ENCODE measurements at places on chromosomes 1 and 21. TPM values are rescaled to one million over a fixed set of nuclear protein-coding genes. Genes with fewer than 3 reads are reported as not detected.

Gene SLAMF8
- 0.70 TPM for total RNA-seq

DNA sequence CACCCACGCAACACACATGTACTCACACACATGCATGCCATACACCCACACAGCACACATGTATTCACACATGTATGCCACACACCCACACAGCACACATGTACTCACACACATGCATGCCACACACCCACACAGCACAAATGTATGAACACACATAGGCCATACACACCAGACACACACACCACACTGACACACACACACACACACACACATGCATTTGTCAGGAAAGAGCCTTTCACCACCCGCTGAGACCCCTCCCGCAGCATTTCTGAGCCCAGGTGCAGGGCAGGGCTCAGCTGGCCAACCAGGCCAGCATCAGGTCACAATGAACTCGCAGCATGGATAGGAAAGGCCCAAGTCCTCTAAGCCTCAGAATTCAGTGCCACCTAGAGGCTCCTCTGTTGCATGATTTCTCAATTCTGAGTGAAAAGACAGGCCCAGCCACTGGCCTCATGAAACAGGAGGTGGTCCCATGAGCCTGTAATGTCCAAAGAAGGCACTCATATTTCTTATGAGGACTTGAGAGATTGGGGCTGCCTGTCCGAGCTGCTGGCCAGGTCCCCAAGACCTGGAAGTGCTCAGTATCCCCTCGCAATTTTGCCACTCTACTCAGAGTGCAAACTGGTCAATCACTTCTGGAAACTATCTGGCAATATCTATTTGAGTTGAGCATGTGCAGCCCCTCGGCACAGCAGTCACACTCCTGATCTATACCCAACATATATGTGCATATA lies 57.3 kb downstream of the PSMG1 start:
- H3K27me3 ChIP-seq, result peaks cover 15% of the 10 kb centered on the region
- no peak overlapping the region for H3K4me3 ChIP-seq
- DNase-seq, result peak; percentile 41
- no peak overlapping the region for H3K27ac ChIP-seq
- H3K36me3 ChIP-seq, result no peaks in the 10 kb centered on the region

Gene RNU5D-1
- not detected for total RNA-seq

DNA sequence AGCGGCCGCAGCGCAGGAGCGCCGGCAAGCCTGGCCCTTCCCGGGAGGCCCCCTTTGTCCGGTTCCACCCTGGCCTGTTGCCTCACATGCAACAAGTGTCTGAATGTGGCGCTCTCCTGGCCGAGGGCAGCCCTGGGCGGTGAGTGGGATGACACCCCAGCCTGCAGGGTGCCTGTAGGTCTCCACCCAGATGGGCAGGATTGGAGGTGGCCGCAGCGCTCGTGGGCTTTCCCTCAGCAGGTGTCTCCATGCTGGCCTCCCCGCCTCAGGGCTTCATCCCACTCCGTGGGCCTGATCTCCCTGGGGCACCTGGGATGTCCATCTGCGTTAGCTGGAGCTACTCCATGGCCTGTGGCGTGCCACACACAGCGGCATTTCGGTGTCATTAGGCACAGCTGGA lies 1.5 kb downstream of the MIB2 start:
- no peaks in the 10 kb centered on the region for H3K27me3 ChIP-seq
- peaks cover 31% of the 10 kb centered on the region for H3K4me1 ChIP-seq
- H3K27ac ChIP-seq, result peak overlapping the region; percentile 68
- peaks cover 4% of the 10 kb centered on the region for H3K36me3 ChIP-seq
- peak overlapping the region; percentile 75 for H3K4me3 ChIP-seq
- DNase-seq, result no peak

- no peak within 1 kb of the TSS for H3K4me3 ChIP-seq
- peaks cover 1% of the 10 kb centered on the region for H3K4me1 ChIP-seq
- no peak for DNase-seq
Observed at GRCh38 chr1:3611170-3612019, at the start of gene MEGF6. Gene MEGF6, minus strand, starts transcription at chr1:3611508. Its CDS starts 240 bp downstream, at chr1:3611268.

GRCh38 chr1:20604678-20605077 lies 15.8 kb downstream of the CDA start:
- no peak overlapping the region for H3K4me3 ChIP-seq
- H3K27ac ChIP-seq, result no peak overlapping the region
- peaks cover 11% of the 10 kb centered on the region for H3K27me3 ChIP-seq
- no peak for DNase-seq
- no peaks in the 10 kb centered on the region for H3K4me1 ChIP-seq

- no peaks in the 10 kb centered on the region for H3K4me1 ChIP-seq
- H3K27ac ChIP-seq, result no peak overlapping the region
- DNase-seq, result no peak
- no peak overlapping the region for H3K4me3 ChIP-seq
- peaks cover 5% of the 10 kb centered on the region for H3K36me3 ChIP-seq
Observed at GRCh38 chr1:108893141-108893530, 16.4 kb downstream of the GPSM2 start.

DNA sequence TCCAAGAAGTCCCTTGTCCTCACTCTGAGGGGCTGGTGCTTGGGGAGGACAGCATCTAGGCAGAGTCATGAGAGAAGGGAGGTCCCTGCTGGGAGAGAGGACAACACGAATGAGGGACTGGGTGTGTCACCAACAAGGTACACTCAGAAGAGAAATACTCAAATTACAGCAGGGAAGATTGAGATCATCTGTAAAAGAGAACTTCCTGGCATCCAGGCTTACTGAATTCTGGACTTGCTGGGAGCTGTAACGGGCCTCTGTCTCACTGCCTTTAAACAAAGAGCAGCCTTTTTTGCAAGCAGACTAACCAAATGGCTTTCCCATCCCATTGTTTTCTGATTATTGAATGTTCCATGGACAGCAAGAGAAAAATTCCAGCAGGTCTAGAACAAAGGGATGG lies 195.7 kb upstream of the RAB4A start:
- no peaks in the 10 kb centered on the region for H3K27me3 ChIP-seq
- no peak overlapping the region for H3K4me3 ChIP-seq
- H3K36me3 ChIP-seq, result no peaks in the 10 kb centered on the region
- DNase-seq, result peak; percentile 7
- H3K27ac ChIP-seq, result no peak overlapping the region
- H3K4me1 ChIP-seq, result no peaks in the 10 kb centered on the region

- H3K27me3 ChIP-seq, result peaks cover 4% of the 10 kb centered on the region
- H3K4me1 ChIP-seq, result no peaks in the 10 kb centered on the region
- no peak overlapping the region for H3K4me3 ChIP-seq
- H3K27ac ChIP-seq, result no peak overlapping the region
- no peak for DNase-seq
Observed at GRCh38 chr1:199529324-199529723, 498.2 kb upstream of the NR5A2 start.

Gene GPR25
- total RNA-seq, result 0.35 TPM

Gene LRRC38
- not detected for total RNA-seq

DNA sequence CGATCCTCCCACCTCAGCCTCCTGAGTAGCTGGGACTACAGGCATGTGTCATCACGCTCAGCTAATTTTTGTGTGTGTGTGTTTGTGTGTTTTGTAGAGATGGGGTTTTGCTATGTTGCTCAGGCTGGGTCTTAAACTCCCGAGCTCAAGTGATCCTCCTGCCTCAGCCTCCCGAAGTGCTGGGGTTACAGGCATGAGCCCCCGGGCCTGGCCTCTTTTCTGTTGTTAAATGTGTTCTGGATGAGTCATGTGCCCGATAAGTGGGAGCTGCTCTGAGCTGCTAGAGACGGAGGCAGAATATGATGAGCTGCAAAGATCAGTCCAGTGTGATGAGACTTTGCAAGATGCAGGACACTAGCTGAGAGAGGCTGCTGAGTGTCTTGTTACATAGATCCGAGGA lies 75.5 kb downstream of the VPS13D start:
- no peak overlapping the region for H3K27ac ChIP-seq
- peaks cover 9% of the 10 kb centered on the region for H3K4me1 ChIP-seq
- no peaks in the 10 kb centered on the region for H3K27me3 ChIP-seq
- peaks cover 47% of the 10 kb centered on the region for H3K36me3 ChIP-seq
- no peak overlapping the region for H3K4me3 ChIP-seq

- H3K27ac ChIP-seq, result no peak overlapping the region
- no peaks in the 10 kb centered on the region for H3K4me1 ChIP-seq
- no peak overlapping the region for H3K4me3 ChIP-seq
- no peaks in the 10 kb centered on the region for H3K27me3 ChIP-seq
Observed at GRCh38 chr21:23986987-23987386, 1620.3 kb downstream of the MRPL39 start.

DNA sequence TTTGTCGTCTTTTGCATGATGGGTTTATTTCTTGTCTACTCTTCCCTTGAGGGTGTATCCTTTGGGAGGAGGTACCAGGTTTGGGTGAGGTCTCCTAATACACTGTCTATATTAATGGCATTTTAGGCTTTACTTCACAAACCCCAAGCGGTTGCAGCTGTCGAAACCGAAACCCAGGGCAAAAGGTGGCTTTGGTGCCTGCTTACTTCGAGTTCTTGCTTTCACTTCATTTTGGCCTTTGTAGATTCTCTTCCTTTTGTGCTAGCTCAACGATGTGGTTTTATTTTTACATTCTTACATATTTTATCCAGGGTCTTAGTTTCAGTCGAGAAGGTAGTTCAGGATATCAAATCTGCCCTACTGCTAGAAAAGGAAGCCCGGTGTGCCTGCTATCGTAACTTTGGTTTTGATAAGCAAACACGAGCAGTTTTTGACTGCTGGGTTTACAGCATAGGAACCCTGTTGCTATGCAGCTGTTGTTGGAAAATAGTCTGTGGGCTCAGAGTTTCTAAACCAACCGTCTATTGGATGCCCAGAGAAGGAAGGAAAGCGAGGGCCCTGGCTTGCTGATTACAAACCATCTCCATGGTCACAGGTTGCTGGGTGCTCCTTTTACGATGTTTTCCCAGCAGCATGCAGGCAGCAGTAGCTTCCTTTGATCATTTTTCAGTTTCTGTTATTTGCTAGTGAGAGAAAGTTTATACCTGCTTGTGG lies 9.8 kb upstream of the TSPAN2 start:
- H3K27ac ChIP-seq, result peak overlapping the region; percentile 99
- H3K27me3 ChIP-seq, result peaks cover 6% of the 10 kb centered on the region
- peak overlapping the region; percentile 83 for H3K4me3 ChIP-seq
- peaks cover 25% of the 10 kb centered on the region for H3K4me1 ChIP-seq
- no peaks in the 10 kb centered on the region for H3K36me3 ChIP-seq

Gene MROH7
- total RNA-seq, result not detected

Gene HES4
- 1.6 TPM for total RNA-seq

DNA sequence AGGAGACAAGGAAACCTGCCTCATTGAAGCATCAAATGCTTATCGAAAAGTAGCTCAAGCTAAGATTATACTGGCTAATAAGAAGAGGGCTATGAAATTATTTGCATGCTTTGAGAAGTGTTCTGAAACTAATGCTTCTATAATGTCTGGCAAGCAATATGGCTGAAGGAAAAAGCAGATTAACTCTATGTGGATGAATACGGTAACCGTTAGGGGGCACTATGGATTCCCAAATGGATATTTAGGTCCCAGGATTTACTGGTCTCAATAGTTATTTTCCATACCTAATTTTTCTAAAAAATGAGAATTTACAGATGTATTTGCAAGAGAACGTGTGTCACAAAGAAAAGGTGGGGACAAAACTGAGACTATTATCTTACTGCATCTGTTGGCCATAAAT lies 34.6 kb upstream of the RRP15 start:
- H3K27me3 ChIP-seq, result peaks cover 20% of the 10 kb centered on the region
- H3K36me3 ChIP-seq, result no peaks in the 10 kb centered on the region
- H3K27ac ChIP-seq, result no peak overlapping the region
- DNase-seq, result no peak

- H3K36me3 ChIP-seq, result peaks cover 2% of the 10 kb centered on the region
- H3K4me3 ChIP-seq, result no peak overlapping the region
- DNase-seq, result peak; percentile 70
- peaks cover 44% of the 10 kb centered on the region for H3K4me1 ChIP-seq
Observed at GRCh38 chr1:150165622-150166612, 16.2 kb downstream of the PLEKHO1 start.

DNA sequence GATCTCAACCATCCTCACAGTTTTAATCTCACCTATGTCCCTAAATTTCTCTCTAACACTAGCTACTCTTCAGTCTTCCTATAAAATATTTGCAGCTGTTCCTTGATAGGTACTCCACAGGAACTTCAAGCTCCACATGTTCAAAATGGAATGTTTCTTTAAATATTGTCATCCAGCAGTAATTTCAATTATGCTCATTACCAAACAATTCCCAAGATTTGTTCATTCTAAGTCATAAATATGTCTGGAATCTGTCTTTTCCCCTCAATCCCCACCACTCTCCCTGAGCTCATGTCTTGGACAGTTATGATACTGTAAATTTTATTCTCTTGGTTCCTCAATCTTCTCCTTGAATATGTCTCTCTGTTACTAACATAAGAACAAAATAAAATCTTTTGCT lies 214.4 kb downstream of the NRIP1 start:
- no peak overlapping the region for H3K27ac ChIP-seq
- H3K4me1 ChIP-seq, result no peaks in the 10 kb centered on the region
- no peaks in the 10 kb centered on the region for H3K27me3 ChIP-seq

- H3K4me3 ChIP-seq, result no peak overlapping the region
- no peak overlapping the region for H3K27ac ChIP-seq
- H3K36me3 ChIP-seq, result no peaks in the 10 kb centered on the region
- DNase-seq, result no peak
- no peaks in the 10 kb centered on the region for H3K4me1 ChIP-seq
- no peaks in the 10 kb centered on the region for H3K27me3 ChIP-seq
Observed at GRCh38 chr1:3352952-3353331, 101.5 kb upstream of the ARHGEF16 start.

DNA sequence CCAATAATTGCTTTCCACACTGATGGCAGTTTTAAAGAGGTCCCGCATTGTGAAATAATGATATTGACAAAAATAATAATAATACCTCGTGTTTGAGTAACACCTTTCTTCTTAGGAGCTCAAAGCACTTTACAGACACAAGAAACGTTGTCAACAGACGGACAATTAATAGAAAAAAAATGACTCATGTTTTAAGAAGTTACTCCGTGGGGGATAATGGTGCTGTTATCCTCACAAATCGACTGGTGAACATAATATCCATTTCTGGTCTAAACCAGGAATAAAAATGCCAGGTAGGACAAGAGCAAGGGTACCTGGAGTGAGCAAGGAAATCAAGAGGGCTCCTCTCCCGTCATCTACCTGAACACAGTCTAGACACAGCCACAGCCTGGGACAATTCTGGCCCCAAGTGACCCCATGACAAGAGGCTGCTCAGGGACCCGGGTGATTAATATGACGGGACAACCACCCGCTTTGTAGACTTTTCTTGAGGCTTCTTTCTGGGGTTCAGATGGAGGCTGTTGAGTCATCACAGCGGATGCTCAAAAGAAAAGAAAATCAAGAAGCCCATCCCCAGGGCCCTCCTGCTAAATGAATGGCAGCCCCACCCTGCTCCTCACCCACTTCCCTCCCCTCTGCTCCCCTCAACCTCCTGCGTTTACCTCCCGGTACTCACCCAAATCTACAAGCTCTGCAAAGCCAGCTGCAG lies 146.2 kb upstream of the IRF2BP2 start:
- no peak overlapping the region for H3K4me3 ChIP-seq

Measured in activated CD8-positive, alpha-beta memory T cell treated with anti-CD3 and anti-CD28 coated beads, Interleukin-2, amount 10 ng/mL, durations not matched to agents 7 days and 5 days (primary cell).